ENCODE measurements at places on chromosomes 2 and 18.

DNA sequence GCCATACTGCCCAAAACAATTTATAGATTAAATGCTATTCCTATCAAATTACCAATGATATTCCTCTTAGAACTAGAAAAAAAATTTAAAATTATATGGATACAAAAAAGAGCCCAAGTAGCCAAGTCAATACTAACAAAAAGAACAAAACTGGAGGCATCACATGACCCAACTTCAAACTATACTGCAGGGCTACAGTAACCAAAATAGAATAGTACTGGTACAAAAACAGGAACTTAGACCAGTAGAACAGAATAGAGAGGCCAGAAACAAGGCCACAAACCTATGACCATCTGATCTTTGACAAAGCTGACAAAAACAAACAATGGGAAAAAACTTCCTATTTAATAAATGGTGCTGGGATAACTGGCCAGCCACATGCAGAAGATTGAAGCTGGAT lies 86.1 kb upstream of the KYNU start:
- peak; percentile 35 for DNase-seq

DNA sequence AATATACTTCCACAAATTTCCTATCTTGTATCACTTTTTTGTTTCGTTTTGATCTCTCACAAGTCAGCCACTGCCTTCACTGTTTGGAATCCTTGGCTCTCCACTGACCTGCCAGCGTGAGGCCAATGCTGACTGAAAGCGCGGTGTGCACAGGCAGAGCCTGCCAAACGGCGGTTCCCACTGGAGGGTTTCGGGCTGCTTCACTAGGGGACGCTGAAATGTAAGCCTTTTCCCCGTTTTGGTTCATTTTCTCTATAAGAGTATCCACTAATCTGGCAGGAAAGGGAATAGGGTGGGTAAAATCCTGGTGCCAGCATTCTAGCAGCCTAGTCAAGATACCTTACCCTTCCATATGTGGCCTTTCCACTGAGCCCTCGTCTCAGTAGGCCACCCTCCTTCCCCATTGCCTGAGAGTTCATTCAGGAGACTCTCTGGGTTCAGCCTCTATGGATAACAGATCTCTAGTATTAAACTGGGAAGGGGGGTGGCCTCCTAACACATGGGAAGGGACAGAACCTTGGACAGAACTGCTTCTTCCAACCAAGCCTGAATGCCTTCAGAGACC lies 91.5 kb downstream of the DYM start:
- DNase-seq = no peak

DNA sequence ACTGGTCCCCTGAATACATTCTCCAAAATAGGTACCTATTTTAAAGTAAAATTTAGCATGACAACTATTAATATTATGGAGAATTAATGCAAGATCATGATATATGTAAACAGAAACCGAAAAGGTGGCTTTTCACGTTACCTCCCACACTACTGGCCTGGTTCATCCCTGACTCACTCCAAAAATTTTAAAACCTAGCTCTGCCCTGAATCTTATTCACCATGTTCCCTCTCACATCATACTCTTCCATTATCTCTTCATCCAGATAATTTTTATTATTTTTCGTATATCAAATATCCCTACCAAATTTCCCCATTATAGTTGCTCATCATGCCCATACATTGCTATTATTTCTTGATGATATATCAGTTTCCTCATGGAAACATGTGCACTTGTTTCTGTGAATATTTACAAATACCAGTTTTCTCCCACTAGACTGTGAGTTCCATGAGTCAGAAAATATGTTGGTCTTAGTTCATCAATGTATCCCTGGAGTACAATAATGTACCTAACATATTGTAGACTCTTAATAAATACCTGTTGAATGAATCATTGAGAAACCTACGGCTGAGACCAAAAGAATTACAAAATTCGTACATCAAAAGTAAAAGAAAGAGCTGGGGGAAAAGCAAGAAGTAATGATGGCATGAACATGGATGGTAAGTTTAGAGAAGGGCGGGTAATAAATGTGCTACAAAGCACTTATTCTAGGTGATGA lies 360.1 kb upstream of the CHAC2 start:
- DNase-seq = no peak

DNA sequence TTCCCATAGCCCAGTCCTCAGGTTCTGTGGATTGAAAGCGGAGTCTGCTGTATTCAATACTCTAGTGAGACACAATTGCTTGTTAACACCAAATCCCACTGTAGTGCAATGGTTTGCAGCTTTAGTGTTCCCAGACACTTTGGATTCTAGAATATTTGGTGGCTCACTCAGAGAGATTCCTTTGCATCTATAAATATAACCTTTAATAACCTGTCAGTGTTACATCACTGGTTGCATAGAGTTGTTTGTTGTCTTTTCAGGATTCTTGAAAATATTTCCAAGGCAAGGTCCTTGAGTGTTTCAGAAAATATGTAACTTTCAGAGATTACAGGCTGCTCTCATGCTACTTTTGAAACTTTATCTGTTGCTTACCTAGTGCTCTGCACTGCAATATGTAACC lies 157.5 kb downstream of the ZEB2 start:
- no peak for DNase-seq

DNA sequence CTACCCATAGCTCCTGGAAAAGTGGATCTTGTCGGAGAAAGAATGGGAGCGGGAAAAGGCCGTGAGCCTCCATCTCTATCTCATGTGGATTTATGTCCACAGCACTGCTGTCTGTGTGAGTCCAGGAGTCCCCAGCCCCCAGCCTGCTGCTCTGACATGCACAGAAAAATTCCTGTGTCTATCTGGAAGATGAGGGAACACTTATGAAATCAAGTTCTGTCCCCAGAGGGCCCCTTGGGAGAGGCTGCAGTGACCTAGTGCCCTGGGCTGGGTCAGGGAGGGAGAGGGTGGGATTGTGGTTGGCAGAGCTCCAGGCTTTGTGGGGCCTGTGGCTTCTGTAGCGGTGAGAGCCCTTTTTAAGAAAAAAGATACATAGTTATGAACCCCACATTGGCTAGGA lies 37.6 kb downstream of the HJURP start:
- no peak for DNase-seq

- no peak for DNase-seq
These were observed 63.1 kb upstream of the TANC1 start for GRCh38 chr2:158905341-158905740.

GRCh38 chr2:238459081-238459629 lies 32.4 kb downstream of the ASB1 start:
- no peak for DNase-seq

GRCh38 chr2:29223851-29224692 lies 108.9 kb downstream of the CLIP4 start:
- DNase-seq = peak; percentile 7

- DNase-seq = no peak
These were observed 81.8 kb upstream of the ADAM23 start for GRCh38 chr2:206361407-206362045.

DNA sequence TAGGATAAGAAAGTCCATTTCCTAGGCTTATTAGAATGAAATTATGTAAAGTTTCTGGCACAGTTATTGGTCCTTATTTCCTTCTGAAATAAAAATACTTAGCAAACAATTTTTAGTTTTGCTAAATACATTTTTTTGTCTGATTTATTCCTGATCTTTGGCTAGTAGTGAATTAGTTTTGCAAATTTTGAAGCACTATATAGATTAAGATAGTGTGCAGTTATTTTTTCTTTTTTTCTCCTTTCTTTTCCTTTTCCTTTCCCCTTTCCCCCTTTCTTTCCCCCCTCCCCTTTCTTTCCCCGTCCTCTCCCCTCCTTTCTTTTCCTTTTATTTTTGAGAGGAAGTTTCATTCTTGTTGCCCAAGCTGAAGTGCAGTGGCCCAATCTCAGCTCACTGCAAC lies 59.7 kb downstream of the BIRC6 start:
- no peak for DNase-seq

GRCh38 chr18:13300029-13300428 lies 81.5 kb downstream of the LDLRAD4 start:
- DNase-seq = no peak

DNA sequence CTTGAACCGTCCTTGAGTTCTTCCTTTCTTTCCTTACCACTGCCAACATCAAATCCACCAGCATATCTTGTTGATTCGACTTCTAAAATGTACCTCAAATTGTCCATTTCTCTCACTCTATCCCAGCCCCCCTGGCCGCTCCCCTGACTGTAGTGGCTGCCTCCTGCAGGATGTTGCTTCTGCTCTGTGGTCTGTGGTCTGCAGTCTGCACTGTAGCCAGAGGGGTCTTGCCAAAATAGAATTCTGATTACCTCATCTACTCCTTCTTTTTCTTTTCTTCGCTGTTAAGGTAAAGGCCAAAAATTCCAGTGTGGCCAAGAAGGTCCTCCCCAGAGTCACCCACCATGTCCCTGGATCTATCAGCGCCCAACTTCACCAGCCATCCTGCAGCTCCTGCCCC lies 79.5 kb upstream of the ALPP start:
- DNase-seq = no peak

DNA sequence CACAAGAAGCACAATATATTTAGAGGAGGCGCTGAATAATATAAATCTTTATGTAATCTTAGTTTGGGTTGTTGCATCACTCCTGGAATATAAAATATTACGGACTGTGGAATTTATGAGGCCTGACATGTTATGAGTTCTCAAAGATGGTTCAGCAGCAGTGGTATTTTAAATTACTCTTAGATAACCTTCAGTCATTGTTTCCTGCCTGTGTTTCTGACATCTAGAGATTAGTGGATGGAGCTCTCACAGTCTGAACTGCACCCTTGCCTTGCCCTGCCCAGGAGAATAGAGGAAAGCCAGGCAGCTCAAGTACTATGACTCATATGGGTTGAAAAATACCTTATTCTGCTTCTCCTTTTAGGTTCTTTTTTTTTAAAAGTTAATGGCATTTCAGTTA lies 70.0 kb downstream of the ACSL3 start:
- DNase-seq = peak; percentile 24

- DNase-seq = no peak
These were observed 43.9 kb downstream of the BOLA3 start for GRCh38 chr2:74103763-74104162.
